Endodermal cell (in vitro differentiated cells): ENCODE measurements at places on chromosomes 1 and 21.

- peaks cover 3% of the 10 kb centered on the region for H3K36me3 ChIP-seq
- H3K27ac ChIP-seq: no peak overlapping the region
- H3K27me3 ChIP-seq: no peaks in the 10 kb centered on the region
- H3K4me3 ChIP-seq: no peak overlapping the region
Measured at GRCh38 chr1:29094433-29094832, 29.3 kb downstream of the TMEM200B start.

GRCh38 chr1:234143681-234144080 lies 229.6 kb upstream of the COA6 start:
- H3K4me3 ChIP-seq: no peak overlapping the region
- H3K36me3 ChIP-seq: no peaks in the 10 kb centered on the region
- H3K27me3 ChIP-seq: no peaks in the 10 kb centered on the region
- H3K27ac ChIP-seq: no peak overlapping the region

- H3K27ac ChIP-seq: no peak overlapping the region
- no peaks in the 10 kb centered on the region for H3K27me3 ChIP-seq
- peak; percentile 78 for DNase-seq
Measured at GRCh38 chr1:162530307-162530987, 31.1 kb upstream of the UAP1 start.

- no peak for DNase-seq
- no peaks in the 10 kb centered on the region for H3K27me3 ChIP-seq
- H3K4me3 ChIP-seq: no peak overlapping the region
- H3K36me3 ChIP-seq: no peaks in the 10 kb centered on the region
Measured at GRCh38 chr1:223876590-223876989, 30.8 kb upstream of the TP53BP2 start.

- no peaks in the 10 kb centered on the region for H3K27me3 ChIP-seq
- H3K36me3 ChIP-seq: no peaks in the 10 kb centered on the region
- peak; percentile 41 for DNase-seq
Measured at GRCh38 chr1:244339073-244339692, 112.5 kb downstream of the ADSS2 start.
